ENCODE measurements at places on chromosomes 1 and 21.

DNA sequence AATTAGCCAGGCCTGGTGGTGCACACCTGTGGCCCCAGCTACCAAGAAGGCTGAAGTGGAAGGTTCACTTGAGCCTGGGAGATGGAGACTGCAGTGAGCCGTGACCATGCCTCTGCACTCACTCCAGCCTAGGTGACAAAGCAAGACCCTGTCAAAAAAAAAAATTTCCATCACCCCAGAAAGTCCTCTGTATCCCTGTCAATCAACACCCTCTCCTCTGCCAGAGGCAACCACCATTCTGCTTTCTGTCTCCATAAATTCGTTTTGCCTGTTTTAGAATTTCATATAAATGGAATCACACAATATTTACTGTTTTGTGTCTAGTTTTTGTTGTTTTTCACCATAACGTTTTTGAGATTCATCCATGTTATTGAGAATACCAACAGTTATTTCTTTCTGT is 141.6 kb upstream of the SLC45A1 start:
- DNase-seq = no peak

DNA sequence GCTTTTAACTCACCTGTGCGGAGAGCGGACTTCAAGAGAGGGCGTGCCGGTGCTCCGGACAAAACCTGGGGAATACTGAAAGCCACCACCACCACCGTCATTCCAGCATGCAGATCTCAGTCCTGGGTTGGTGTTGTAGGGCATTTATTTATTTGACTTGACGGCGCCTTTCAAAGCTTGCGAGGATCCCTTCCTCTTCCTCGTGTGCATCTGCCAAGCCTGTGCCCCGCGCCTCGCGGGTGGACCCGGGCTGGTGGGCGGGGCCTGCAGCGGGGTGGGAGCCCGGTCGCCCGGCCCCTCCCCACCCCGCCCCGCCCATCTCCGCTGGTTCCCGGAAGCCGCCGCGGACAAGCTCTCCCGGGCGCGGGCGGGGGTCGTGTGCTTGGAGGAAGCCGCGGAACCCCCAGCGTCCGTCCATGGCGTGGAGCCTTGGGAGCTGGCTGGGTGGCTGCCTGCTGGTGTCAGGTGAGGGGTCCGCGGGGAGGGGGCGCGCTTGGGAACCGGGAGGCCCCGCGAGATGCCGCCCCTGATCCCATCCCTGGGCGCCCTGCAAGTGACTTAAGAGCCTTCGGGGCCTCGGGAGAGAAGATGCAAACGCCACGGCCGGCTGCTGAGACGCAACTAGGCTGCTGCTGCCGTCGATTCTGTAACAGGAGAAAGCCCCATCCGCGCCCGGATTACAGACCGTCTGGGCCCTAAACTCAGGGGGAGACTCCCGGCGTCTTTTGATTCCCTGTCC is at the start of gene IL10RB:
Gene IL10RB (plus strand): TSS at position 318 of the 739 bp plus-strand sequence. CDS start 99 bp downstream, at position 417.
- DNase-seq = peak; percentile 65

DNA sequence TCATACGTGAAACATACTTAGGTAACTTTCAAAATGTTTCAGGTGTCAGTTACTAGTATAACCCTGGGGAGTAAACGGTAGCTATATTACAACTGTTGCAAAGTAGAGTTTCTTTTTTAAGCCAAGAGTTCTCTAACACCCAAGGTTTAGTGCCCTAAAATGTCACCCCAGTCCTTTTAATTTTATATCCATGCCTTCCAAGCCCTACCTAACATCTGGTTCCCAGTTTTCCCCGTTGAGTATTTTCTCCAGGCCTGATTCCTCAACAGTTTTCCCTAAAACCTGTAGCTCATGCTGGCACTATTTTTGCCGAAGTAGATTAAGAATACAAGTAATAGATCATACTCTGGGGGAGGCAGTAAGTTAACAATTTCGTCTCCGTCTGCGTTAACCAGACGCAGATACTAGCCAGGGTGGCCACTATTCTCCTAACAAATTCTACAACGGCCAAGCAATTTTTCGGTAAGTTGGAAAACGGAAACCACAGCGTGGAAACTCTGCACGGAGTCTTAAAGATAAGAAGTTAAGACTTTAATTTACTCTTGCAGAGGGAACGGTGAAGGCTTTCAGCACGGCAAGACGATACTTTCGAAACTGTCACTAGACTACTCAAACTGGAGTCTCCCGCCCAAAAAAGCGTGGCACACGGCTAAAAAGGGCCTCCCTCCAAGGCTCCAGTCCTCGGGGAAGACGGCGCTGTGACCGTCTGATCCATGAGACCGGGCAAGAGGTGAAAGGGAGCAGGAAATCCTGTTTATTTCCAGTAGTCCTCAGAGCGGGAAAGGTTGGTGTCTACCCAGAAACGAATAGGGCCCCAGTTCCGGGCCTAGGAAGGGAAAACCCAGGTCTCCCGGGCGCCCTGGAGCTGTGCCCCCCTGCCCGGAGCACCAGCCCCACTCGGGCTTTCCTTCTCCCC is 945 bp downstream of the SRSF4 start:
- no peak for DNase-seq

- DNase-seq = no peak
Measured at GRCh38 chr1:119946724-119947123, 50.4 kb upstream of the ADAM30 start.

DNA sequence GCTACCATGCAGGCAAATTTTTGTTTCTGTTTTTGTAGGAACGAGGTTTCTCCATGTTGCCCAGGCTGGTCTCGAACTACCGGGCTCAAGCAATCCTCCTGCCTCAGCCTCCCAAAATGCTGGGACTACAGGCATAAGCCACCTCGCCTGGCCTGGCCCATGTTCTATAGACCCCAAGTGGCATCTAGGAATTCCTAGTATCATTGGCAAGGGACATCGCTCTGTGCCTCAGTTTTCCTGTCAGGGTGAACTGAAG is 14.5 kb downstream of the NES start:
- DNase-seq = no peak

DNA sequence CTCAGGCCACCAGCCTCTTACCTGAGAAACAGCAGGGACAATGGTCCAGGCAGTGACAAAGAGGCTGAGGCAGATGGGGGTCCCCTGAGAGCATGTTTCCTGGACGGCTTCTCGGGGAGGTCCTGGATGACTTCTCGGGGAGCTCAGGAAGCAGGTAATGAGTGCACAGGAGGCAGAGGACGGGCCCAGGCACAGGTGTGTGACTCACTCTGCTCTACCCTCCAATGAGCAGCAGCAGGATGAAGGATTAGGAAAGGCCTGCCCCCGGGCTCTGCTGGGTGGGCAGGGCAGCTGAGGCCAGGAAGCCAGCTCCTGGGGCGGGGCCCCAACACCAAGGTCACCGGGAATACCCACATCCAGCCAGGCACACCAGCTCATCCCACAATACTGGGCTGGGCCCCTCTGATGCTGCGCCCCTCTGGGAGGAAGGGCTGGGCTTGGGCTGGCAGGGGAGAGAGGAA is 17.2 kb upstream of the PTAFR start:
- no peak for DNase-seq

DNA sequence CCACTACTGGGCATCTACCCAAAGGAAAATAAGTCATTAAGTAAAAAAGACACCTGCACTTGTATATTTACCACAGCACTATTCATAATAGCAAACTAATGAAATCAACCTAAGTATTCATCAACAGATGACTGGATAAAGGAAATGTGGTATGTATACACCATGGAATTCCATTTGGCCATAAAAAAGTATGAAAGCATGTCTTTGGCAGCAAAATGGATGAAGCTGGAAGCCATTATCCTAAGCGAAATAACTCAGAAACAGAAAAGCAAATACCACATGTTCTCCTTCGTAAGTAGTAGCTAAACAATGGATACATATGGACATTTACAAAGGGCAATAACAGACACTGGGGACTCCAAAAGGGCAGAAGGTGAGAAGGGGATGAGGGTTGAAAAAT is 485.7 kb upstream of the BRINP3 start:
- DNase-seq = no peak

- no peak for DNase-seq
Measured at GRCh38 chr1:47395433-47395832, 20.7 kb upstream of the FOXE3 start.

DNA sequence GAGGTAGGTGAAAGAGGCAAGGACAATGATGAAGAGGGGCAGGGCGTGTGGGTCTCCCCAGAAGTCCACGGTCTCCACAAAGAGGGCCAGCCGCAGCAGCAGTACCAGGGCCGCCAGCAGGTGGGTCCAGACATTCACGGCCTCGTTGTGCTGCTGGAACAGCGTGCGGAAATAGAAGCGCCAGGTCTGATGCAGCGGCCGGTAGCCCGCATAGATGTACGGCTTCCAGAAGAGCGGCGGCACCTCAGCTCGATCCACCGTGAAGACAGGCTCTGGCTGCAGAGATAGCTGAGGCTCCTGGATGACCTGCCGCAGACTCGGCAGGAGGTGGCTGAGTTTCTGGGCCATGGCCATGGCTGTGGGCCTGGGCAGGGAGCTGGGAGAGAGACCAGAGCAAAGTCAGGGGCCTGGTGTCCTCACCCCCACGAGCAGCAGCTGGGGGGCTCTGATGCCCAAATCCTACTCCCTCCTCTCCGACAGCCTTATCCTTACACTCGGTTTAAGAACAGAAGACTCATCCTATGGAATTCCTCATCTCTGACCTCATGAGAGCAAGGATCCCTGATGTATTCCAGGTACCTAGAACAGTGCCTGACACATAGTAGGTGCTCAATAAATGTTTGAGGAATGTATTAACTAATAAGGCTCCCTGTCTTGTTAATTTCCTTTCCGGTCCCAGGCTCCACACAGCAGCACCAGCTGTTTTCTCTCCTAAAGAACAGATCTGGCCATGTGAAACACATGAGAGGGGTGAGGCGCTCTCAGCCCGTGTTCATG is 4.4 kb upstream of the AUNIP start:
- DNase-seq = no peak

DNA sequence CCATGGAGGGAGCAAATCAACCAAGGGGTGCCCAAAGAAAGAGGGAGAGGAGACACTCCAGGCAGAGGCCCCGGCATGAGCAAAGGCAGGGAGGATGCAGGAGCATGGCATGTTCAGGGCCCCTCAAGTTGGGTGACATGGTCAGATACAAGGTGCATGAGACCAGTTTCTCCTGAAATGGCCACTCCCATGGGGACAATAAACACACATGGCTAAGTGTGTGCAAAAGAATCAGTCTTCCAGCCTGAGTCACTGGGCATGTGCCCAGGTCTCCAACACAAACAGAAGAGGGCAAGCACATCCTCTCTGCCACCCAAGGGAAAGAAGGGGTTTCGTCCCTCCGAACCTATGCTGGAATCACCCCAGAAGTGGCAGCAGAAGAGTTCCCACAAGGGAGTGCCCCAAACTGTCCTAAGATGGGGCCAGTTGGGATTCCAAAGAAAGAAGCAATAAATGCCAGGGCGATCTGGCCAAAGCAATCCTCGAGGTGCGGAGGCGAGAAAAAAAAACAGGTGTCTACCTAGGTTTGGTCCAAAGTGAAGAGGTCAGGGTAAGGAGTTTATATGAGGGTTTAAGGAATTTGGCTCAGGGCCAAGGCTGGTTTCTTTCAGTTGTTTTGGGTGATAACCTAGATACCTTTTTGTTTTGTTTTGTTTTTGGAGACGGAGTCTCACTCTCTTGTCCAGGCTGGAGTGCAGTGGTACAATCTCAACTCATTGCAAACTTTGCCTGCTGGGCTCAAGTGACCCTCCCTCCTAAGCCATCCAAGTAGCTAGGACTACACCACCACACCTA is 13.2 kb downstream of the CASP9 start:
- no peak for DNase-seq

- DNase-seq = no peak
Measured at GRCh38 chr1:208923456-208923855, 660.1 kb upstream of the CAMK1G start.

DNA sequence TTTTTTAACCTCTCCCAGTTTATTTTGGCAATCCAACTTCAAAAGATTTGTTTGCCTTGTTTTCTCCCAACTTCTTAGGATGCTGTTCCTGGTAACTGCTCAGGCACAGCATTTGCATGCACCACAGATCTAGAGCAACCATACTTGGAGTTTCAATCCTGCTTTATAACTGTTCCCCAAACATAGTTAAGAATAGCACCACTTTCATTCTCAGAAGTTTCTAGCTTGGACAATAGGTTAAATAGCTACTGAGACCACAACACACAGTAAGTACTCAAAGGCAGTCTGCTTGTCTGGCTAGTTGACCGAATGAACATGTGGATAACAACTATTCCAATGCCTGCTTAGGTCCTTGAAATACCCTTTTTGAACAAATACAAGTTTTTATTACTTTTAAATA is 76.8 kb downstream of the FOXJ3 start:
- no peak for DNase-seq

- DNase-seq = no peak
Measured at GRCh38 chr1:154453161-154453560, 48.0 kb downstream of the IL6R start.

DNA sequence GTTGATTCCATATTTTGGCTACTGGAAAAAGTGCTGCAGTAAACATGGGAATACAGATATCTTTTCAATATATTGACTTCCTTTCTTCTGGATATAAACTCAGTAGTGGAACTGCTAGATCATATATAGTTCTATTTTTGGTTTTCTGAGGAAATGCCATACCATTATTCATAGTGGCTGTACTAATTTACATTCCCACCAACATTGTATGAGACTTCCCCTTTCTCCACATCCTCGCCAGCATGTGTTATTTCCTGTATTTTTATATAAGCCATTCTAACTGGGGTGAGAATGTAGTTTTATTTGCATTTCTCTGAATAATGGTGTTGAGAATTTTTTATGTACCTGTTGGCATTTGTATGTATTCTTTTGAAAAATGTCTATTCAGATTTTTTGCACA is 385.2 kb downstream of the NUF2 start:
- DNase-seq = no peak

DNA sequence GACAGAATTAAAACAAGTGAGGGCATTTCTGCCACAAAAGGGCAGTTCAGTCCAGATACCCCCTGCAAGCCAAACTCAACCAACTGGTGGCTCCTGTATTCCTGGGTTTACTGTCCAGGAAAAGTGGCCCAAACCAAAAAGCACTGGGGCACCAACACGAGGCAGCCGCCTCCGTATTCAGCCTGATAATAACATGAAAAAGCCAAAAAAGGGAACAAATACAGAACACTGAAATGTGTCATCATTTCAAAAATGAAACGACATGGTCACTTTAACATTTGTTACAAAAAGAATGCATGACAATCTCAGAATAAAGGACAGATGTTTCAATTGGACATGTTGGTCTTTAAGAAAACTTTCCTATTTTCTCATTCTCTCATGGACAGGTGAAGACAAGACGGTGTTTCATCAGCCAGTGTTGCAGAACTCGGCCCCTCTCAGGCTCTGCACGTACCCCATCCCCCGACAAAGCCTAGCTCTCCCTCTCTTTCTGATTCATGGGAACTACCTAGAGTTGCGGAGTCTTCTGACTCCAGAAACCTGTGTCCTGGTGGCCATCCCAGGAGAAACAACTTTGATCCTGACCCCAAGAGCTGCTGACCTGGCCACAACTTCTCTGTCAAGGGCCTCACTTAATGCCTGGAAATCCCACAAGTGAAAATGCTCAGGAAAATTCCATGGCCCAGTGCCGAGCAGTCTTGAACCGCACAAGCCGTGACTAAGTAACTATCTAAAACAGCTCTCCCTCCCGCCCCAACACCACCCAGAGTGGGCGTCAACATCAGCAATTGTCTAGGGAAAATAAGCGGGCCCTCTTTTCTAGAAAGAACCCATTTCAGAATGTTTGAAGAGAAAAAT is 27.1 kb downstream of the ZBTB17 start:
- DNase-seq = no peak

GRCh38 chr1:20099533-20099932 is 19.8 kb downstream of the PLA2G2D start:
- no peak for DNase-seq

GRCh38 chr1:160116283-160117147 is 956 bp downstream of the ATP1A2 start:
- no peak for DNase-seq

Measured in stimulated activated naive CD4-positive, alpha-beta T cell (primary cell).